ENCODE measurements at places on chromosomes 2 and 18.

GRCh38 chr2:70565039-70565731 is 11.6 kb upstream of the TGFA start:
- DNase-seq = no peak

DNA sequence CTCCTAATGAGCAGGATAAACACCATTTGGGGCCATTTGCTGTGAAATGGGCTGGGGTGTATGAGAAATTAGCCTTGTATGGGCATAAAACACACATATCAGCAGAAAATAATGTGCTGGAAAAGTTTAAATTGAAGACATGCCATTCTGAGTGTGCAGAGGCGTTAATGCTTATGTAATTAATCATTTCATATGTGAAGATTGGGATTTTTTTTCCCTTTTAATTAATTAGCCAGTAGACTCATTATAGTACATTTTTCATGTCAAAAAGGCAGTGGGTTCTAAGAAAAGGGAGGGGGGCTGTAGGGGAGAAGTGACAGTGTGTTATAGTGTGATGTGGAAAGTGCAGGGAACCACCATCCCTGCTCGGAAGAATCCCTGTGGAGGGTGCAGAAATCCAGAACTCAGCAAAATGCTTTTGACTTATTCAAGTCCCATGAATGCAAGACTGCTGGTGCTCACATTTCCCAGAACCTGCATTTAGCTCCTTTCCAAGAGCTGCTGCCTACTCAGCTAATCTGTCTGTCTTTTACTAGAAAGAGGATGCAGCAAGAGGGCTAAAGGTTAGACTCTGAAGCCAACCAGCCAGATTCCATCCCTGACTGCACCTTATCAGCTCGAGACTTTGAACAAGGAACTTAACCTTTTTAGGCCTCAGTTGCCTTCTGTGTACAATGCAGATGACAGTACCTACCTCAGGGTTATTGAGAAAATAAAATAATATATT is 11.6 kb upstream of the COX7A2L start:
- DNase-seq = no peak

DNA sequence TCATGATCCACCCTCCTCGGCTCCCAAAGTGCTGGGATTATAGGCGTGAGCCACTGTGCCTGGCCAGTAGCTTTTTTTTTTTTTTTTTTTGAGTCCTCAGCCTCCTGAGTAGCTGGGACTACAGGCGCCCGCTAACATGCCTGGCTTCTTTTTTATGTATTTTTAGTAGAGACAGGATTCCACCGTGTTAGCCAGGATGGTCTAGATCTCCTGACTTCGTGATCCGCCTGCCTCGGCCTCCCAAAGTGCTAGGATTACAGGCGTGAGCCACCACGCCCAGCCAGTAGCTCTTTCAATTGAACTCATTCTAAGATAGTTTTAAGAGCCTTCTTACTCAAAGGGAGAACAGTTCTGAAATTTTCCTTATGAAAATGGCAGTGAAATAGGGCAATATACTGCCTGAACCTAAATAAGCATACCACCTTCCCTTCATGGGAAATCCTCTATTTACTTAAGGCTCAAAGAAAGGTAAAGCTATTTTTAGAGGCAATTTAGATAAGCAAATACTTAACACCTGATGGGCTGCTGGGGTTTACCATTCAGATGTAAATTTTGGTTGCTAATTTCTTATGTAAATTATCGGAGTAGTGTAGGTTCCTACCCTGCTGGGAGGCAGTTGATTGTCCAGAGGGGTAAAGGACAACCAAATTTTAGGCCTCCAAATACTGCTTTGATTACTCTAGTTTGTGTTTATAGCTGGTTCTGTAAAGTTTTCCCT is 144.7 kb downstream of the GREB1L start:
- DNase-seq = no peak

GRCh38 chr2:196239622-196240587 is 68.5 kb upstream of the STK17B start:
- DNase-seq = peak; percentile 49

DNA sequence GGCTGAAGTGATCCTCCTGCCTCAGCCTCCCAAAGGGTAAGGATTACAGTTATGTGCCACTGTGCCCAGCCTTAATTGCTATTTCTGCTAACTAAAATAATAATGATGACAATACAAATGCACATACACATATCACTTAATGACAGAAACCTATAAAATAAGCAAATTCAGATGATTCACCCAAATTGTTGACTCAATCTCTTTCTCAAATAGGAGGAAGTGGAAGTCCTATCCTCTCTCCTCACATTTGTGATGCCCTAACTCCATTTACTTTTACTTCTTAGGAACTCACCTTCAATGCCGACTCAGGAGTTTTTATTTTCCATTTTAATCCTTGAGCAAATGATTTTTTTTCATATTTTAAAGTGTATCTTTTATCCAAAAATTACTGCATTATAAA is 24.5 kb upstream of the RAPH1 start:
- no peak for DNase-seq

- DNase-seq = no peak
These were observed 96.8 kb downstream of the SP3 start for GRCh38 chr2:173868406-173868805.

DNA sequence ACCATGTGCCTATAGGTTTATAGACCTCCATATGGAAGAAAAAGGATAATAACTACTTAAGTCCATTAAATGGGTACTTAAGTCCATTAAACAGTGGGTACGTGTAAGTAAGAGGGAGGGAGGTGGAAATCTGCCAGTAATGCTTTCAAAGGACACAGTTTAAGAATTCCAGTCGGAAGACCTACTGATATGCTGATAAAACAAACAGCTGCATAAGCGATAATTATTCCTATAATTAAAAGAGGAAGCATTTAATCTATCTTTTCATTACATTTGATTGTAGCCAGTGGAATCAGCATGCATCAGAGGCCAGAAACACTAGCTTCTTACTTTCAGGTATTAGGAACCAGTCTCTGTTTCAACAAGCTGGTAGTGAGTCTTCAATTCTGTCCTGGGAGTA is 96.4 kb upstream of the DDX18 start:
- DNase-seq = no peak

DNA sequence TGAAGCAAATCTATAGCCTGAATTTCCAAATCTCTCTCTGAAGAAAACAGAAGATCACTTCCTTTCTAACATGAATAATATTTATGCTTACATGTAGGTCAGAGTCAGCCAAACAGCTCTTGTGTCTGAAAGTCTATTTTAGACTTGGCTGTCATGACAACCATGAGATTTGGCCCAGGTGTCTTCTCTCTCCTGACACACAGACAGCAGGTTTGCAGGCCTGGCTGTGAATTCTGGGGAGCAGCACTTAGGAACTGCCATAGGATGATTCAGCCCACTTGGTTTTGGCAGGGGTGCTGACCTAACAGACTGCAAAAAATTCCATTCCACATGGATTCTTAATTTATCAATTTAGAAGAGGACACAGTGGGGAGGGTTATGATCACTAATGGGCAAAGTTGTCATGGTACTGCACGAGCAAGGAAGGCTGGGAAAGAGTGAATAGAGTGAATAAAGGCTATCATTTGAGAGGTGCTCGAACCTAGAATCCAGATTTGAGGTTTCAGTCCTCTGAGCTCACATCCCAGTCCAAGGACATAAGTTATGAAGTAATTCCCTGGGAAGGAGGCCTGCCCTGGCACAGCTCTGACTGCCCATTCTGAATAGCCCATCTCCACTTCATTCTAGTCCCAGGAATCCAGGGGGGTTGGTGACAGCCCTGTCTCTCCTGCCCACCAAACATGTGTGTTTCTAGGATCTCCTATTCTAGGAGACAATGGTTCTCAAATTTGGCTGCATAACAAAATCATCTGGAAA is 453.9 kb upstream of the TRIB2 start:
- DNase-seq = no peak

DNA sequence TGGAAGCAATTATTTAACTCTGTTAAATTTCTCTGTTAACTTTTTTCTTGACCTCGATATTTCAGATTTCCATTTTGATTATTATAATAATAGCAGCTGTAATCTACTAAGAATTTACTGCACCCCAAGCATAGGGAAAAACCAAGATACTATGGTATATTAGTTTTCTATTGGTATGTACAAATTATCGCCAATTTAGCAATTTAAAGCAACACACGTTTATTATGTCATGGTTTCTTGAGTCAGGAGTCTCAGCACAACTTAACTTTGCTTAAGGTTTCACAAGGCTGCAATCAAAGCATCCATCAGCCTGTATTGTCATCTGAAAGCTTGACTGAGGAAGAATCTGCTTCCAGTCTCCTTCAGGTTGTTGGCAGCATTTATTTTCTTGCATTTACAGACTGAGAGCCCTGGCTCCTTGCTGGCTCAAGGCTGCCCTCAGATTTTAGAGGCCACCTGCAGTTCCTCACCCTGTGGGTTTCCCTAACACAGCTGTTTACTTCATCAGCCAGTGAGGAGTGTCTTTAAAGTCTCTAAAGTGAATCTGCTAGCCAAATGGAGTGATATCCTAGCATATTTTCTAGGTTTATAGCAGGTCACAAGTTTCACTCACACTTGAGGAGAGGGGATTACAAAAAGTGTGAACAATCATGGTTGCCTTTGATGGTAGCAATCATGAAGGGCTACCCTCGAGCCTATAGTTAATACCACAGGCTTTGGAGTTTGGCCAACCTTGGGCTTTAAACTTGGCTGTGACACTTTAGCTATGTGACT is 4.4 kb upstream of the VPS54 start:
- DNase-seq = no peak

- no peak for DNase-seq
These were observed 1591.2 kb upstream of the LRRTM1 start for GRCh38 chr2:81895620-81896250.

DNA sequence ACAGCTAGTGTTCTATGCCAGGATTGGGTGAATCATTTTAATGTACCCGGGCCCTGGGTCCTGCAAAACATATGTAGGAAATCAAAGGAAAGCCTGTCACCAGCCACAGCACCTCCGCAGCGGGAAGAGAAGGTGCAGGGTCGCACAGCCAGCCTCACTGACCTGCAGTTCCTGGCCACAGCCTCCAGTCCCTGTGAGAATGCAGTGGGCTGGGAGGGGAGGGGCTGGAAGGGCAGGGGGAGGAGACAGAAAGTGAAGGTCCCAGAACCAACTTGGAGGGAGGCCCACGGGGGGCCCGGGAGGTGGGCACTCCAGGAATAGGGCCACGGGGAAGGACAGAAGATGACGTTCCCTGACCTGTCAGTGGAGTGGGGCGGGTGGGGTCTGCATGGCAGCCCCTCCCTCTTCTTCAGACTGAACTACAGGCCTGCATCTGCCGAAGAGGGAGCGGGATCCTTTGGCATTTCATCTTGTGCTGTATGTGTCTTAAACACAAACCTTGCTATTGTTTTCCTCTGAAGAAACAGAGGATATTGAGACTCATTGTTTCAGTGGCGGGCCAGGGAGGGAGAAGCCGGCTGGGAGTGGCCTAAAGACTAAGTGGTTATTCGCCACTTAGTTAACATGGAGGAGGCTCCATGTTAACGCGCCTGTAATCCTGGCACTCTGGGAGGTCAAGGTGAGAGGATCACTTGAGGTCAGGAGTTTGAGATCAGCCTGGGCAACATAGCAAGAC is 7.5 kb downstream of the MAL start:
- DNase-seq = no peak

- DNase-seq = no peak
These were observed 124.8 kb downstream of the FIGN start for GRCh38 chr2:163610817-163611556.

DNA sequence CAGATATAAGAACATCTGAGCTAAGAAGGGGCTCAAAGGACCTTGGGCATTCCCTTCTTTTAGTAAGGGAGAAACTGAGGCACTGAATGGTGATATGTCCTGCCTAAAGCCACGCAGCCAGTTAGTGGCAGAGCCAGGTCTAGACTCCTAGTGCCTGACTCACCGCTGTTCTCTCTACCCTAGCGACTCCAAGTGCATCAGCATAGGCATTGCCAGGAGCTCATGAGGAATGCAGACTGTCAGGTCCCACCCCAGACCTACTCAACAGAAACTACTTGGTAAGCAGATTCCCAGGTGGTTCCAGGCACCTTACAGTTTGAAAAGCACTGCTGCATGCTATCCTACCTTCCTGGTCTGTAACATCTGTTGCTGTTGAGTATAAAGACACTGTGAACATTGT is 158.9 kb downstream of the MSH2 start:
- no peak for DNase-seq

DNA sequence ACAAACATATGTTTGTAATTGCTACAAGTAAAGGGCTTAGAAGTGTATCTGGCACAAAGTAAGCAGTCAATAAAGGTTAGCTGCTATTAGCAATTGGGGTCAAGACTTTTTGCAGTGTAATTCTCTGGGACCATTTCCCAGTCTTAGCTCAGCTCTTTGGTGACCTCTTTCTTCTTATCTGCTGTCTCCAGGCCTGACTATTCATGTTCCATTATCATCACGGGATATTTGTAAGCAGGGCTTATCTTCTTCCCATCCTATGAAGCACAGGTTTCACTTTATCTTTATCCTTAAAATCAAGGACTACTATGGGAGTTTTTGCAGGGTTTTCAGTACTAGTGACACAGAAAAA is 131.7 kb downstream of the DOCK10 start:
- DNase-seq = no peak

DNA sequence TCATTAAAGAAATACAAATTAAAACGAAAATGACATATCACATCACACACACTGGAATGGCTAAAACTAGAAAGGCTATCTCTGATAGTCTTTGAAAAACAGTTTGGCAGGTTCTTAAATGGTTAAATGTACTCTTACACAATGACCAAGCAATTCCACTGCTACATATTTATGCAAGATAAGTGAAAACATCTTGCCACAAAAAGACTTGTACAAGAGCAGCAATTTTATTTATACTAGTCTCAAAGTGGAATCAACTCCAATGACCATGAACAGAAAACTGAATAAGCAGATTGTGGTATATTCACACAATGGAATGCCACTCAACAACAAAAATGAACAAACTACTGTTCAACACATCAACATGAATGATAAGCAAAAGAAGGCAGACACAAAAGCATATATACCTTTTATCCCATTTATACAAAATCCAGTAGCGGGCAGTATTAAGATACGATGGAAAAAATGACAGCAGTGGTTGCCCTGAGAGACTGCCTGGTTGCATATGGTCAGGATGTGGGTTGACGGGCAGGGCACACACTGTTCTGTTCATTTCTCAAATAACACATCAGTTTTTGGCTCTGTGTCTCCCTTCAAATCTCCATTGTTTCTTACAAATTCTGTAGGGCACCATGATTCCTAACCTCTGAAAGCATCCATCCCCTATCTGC is 25.4 kb downstream of the SP100 start:
- no peak for DNase-seq

- DNase-seq = no peak
These were observed 37.0 kb upstream of the CLASP1 start for GRCh38 chr2:121686218-121686617.

- DNase-seq = no peak
These were observed 830 bp downstream of the CYB5A start for GRCh38 chr18:74290794-74291471.

- DNase-seq = no peak
These were observed 311.9 kb upstream of the HDAC4 start for GRCh38 chr2:239712755-239713154.

GRCh38 chr2:176283291-176284068 is 14.2 kb downstream of the MTX2 start:
- no peak for DNase-seq

All from stimulated activated CD4-positive, alpha-beta T cell treated with anti-CD3 and anti-CD28 coated beads, Interleukin-4, amount 100 ng/mL, for 4 hours (primary cell).